Ecto neural progenitor cell (in vitro differentiated cells): ENCODE measurements at places on chromosomes 7 and 10.

DNA sequence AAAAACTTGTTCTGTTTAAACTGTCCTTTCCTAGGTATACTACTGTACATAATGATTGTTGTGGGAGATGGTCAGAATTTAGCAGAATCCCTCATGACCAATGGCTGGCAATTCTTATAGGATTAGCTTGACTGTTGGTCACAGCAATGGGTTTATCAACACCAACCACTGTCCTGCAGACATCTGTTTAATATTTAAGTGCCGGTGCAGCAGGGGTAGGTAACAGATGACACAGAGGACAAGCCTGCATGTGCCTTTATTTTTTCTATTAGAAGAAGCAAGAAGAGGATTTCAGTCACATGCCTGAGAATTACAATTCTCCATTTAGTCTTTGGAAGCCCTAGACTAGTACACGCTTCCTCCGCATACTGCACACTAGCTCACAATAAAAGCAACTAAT is 48.4 kb downstream of the CCDC6 start:
- no peak for DNase-seq

DNA sequence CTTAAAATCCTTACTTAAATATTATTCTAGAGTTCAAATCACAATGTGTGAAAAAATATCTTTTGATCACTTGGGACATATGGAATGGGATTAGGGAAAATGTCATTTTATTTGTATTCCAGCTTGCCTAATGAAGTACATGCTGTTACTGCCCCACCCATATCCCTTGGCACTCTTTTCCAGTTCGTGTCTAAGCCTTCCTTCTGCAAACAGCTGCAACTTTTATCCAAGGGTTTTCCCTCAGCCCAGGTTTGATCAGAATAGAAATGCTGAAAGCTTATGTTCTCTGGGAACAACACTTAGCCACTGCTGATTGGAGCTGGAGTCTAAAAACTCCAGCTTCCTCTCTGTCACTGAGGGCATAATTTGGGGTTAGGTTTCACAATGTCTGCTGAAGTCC is 214.1 kb upstream of the FAM3C start:
- DNase-seq: no peak

DNA sequence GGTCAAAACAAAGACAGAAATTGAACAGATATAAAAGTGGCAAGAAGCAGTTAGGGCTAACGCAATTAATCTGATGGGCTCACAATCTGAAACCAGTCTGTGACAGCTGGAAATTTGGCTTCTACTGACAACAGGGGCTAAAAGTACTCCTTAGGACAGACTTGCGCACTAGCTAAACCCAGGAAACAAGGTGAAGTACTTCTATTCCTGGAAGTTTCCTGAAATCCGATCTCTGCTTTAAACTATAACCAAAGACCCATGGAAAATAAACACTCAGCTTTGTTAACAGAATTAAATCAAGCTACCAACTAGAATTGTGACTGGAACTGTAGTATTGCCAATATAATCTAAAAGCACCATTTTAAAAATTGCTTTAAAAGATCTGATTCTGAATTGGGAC is 520.2 kb upstream of the ZWINT start:
- no peak for DNase-seq

- no peak for DNase-seq
Observed at GRCh38 chr7:134473861-134474291, 15.0 kb upstream of the AKR1B1 start.

- DNase-seq: no peak
Observed at GRCh38 chr7:106504645-106505044, 156.3 kb downstream of the CCDC71L start.

GRCh38 chr7:25025218-25025671 is 45.3 kb upstream of the OSBPL3 start:
- no peak for DNase-seq

DNA sequence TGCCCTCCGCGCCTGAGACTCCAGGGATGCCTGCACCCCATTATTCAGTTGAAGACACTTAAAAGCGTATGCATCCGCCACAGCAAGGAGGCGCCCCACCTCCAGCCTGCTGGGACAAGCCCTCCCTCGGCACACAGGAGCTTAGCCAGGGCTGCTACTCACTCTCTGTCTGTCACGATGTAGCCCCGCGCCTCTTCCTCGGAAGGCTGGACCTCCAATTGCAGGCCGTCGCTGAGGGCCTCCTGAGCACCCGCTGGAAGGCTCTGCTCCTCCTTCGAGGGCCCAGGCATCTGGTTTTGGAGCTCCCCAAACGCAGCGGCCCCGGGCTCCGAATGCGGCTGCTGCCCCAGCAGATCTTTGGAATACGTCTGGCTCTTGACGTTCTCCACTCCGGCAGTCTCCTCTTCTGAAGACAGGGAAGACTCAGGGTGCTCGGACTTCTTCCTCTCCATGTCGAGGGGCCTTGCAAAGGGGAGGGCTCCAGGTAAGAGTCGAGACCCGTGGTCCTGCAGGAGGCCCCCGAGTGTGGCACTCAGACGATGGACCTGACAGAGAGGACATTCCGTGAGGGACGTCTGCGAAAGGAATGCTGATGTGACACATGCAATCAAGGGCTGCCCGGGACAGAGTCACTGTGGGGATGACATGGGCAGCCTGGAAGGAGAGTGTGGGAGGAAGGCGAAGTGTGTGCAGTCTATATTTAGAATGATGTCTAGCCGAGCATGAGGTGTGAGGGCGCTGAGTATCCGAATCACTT is 453.9 kb downstream of the PTPRN2 start:
- DNase-seq: no peak
